ENCODE measurements at places on chromosomes 7 and 10. TPM values are rescaled to one million over a fixed set of nuclear protein-coding genes. Genes with fewer than 3 reads are reported as not detected.
A peak's percentile ranks its signal among the peaks of the same experiment; 100 is the strongest.

The PIP gene
- not detected for total RNA-seq

The ATP6V0A4 gene
- total RNA-seq: not detected

The ADAMTS14 gene
- total RNA-seq: 0.16 TPM

The EPO gene
- total RNA-seq: not detected

The PON3 gene
- total RNA-seq: 0.56 TPM

The LRRN3 gene
- total RNA-seq: 14.8 TPM

The IL15RA gene
- 8.2 TPM for total RNA-seq

The ASB10 gene
- 42.6 TPM for total RNA-seq

The PRDX3 gene
- total RNA-seq: 261 TPM

GRCh38 chr10:131806146-131806545 lies 94.7 kb upstream of the PPP2R2D start:
- no peak for DNase-seq

GRCh38 chr7:1690359-1690958 lies 20.4 kb downstream of the ELFN1 start:
- DNase-seq: no peak

DNA sequence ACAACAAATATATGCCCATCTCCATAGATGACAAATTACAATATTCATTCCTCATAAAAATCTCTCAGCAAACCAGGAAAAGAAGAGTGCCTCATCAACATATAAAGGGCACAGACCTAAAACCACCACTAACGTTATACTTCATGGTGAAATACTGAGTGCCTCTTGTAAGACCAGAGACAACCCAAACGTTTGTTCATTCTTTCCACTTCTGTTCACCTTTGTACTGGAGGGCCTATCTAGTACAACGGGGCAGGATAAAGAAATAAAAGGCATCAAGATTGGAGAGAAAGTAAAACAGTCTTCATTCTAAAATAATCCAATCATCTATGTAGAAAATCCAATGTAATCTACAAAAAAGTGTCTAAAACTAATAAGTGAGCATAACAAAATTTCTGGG lies 79.1 kb downstream of the LARP4B start:
- DNase-seq: no peak

DNA sequence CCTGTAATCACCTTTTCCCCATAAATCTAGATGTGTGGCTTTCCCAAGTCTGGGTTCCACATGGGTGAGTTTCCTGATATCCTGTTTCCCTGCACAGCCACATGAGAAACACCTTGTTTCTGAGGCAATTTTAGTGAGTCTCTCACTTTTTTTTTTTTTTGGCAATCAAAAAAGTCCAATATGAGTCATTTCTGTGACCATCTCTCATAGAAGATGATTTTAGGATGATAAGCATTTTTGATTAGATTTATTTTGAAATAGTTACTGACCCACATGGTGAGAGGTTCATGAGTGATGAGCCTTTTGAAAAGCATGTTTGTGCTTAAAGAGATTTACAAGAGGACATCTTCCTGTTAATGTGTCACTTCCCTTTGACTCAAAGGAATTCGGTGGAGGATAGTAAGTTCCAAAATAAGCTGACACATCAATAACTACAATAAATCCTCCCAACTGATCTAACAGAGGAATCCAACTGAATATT lies 464.0 kb downstream of the INHBA start:
- no peak for DNase-seq

GRCh38 chr7:131284702-131285419 lies 42.8 kb upstream of the MKLN1 start:
- peak; percentile 69 for DNase-seq

DNA sequence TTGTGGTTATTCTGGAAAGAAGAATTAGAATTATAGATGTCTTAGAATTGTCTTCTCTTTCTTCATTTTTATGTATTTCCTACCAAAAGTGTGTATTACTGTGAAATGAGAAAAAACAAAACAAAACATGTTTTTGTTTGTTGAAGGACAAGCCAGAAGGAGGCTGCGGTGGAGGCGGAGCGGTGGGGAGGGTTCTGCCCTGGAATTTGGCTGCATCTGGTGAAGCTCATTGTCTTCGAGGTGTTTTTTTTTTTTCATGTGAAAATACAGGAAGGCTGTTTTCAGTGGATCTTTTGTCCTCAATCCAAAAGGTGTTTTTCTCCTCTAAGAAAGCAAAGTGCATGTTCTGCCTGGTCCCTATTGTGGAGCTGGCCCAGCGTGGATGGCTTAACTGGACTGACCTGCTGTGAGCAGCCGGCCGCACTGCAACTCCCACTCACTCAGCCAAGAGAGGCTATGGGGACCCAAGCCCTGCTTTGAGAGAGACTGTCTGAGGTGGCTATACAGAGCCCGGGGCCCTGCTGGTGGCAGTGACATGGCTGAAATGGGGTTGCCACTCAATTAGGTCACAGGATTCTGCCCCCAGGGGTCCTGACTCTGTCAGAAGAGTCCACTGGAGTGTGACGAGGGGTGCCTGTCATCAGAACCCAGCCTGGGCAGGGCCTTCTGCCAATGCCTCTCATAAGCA lies 184.9 kb upstream of the MKI67 start:
- no peak for DNase-seq

DNA sequence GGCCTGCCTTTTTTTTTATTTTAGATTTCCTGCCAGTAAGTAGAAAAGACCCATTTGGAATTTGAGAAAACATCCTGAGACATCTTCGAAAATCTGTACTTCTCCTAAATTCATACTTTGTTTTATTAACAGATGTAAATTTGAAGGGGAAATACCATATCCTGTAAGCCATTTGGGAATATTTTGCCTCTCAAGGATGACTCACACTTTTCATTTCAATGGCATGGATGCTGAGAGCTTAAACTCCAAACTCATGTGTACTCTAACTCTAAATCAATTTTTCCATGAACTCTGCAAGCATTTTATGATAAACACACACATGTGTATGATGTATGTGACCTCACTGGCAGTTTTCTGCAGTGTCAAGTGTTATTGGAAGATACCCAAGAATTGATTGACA lies 89.0 kb downstream of the SEMA3A start:
- DNase-seq: no peak

- no peak for DNase-seq
These were observed 149.5 kb upstream of the SVIL start for GRCh38 chr10:29784175-29784773.

DNA sequence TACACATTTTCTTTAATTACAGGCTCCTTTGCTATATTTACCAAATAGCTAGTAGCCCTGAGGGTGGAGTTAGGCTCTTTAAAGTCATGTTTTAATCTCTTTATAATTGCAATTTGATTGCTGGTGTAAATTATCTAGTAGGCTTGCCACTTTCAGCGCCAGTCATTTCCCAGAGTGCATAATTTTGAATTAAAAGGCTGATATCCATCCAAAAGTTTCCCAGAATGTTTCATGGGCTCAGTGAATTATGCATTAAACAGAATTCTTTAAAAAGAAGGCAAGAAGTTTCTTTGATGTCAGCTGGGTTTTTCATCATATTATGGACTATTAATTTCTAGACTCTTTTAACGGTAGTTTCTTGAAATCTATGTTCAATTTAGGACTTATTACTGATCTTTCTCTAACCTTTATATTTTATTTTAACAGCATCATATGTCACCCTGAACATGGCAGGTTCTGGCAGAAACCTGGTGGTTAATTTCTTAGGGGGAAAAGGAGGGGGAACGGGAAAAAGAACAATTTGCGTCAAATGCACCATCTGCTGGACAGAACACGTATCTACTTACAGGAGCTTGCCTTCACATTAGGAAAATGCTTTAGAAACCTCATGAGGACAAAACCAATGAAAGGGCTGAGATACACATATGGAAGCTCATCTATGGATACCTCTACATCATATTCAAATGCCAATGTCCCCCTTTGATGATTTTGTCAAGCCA lies 171.1 kb downstream of the GRM3 start:
- no peak for DNase-seq

DNA sequence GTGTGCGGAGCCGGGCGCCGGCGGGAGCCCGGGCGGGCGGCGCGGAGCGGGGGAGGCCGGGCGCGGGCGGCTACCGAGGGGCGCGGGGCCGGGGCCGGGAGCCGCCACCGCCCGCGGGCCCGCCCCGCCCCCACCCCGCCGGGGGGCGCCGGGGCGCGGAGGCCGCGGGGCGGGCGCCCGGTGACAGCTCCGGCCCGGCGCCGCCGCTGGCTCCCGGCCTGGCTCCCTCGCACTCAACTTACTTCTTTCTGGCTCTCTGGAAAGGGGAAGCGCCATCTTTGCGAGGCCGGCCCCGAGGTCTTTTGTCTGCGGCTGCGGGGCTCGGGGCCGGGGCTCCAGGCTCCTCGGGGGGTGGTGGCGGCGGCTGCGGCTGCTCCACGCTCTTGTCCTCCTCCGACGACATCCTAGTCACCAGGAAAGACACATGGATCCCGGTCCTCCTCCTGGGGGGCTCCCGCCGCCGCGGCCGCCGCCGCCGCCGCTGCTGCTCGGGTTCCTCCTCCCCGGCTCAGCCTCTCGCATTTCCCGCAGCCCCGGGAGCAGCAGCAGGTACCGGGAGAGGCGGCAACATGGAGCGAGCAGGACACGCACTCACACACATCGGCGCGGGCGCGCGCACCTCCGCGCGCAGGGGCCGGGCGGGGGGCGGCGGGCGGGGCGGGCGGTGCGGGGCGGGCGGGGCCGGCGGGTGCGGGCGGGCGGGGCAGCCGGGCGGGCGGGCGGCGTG lies at the start of gene KMT2C:
TSS of gene KMT2C (minus strand) at position 620 of the 727 bp plus-strand sequence. CDS start at position 403, 217 bp downstream.
- peak; percentile 78 for DNase-seq

- no peak for DNase-seq
These were observed 16.0 kb downstream of the DENND2A start for GRCh38 chr7:140624392-140625191.

- DNase-seq: no peak
These were observed 130.0 kb downstream of the KLF6 start for GRCh38 chr10:3654980-3655379.

- no peak for DNase-seq
These were observed 154.9 kb downstream of the ATE1 start for GRCh38 chr10:121772884-121773283.

DNA sequence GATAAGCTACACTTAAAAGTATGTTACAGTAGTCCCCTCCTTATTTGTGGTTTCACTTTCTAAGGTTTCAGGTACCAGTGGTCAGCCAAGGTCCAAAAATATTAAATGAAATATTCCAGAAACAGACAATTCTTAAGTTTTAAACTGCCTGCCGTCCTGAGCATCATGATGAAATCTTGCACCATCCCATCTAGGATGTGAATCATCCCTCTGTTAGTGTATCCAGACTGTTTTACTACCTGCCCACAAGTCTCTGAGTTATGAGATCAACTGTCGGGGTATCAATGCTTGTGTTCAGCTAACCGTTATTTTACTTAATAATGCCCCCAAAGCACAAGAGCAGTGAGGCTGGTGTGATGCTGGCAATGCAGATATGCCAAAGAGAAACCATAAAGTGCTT lies 11.4 kb downstream of the KDM7A start:
- DNase-seq: no peak

DNA sequence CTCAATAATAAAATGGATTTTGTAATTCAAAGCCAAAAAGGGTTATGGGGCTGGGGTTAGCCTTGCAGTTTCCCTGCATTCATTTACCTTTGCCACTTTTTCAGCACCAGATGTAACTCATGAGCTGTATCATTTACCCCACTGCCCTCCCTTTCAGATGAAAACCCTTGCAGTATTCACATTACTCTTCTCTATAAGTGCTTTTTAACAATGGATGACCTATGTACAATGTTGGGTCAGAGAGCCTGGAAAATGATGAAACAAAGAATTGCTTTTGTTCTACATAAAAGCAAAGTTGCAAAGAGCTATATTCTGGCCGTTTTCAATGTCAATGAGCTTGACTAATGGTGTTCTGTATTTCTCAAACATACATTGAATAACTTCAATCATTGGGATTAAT lies 189.7 kb downstream of the TMEM26 start:
- no peak for DNase-seq

GRCh38 chr10:46293832-46294640 lies 7.2 kb downstream of the ANTXRL start:
- no peak for DNase-seq

- peak; percentile 61 for DNase-seq
These were observed 86.3 kb downstream of the RNF216 start for GRCh38 chr7:5694912-5695726.

GRCh38 chr7:129550693-129551360 lies 48.5 kb downstream of the SMKR1 start:
- DNase-seq: no peak

DNA sequence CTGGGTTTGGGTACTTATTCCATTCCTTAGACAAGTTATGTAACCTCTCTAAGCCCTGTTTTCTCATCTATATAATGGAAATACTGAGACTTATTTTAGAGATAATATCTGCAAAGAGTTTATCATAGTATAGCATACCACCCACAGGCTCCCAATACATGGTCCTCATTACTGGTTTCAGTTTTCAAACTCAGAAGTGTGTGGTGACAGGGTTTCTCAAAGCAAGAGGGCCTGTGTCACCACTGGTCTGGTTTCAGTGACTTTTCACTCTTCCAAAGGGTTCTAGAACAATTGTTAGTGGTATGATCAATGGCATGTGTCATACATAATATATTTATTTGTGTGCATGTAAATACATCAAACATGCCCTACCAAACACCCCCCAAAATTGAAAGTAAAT lies 89.2 kb upstream of the BMPER start:
- no peak for DNase-seq

GRCh38 chr7:4845740-4846142 lies 16.1 kb downstream of the PAPOLB start:
- DNase-seq: peak; percentile 70

DNA sequence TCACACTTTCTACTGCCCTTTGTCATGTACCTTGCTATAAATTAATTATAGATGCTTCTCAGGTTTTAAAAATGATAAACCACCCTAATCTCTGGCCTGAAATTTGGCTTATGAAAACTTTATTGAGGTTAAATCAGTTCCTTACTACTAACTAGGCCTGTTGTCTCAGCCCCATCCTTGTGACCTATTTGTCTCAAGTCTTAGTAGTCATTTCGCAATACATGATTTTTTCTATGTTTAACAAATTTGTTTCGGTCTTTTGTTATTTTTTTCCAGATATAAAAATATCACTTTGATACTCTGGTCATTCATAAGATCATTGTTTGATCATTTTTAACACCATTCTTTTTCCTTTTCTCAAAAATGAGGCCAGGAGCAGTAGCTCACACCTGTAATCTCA lies 411.6 kb downstream of the GFRA1 start:
- no peak for DNase-seq

- DNase-seq: no peak
These were observed 174.4 kb upstream of the PLXNA4 start for GRCh38 chr7:132750530-132751217.

DNA sequence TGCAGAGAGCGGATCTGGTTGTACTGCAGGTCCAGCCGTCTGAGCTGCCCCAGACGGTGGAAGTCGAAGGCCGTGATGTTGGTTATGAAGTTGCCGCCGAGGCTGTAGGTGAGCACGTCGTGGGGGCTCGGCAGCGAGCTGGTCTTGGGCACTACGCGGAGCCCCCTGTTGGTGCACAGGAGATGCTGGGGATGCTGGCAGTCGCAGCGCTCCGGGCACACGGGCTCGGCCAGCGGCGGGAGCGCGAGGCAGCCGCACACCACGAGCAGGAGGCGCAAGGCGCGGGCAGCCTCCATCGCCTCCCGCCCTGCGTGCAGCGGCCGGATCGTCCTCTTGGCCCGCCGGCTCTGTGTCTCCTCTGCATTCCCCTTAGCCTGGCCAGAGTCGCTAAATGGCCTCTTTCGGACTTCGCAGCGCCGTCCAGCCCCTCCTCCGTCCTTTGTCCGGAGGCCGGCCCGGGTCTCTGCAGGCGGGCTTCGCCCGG lies 337 bp downstream of the TRIL start:
- DNase-seq: peak; percentile 57
